NB4 (cell line): ENCODE measurements at places on chromosomes 1 and 21.

DNA sequence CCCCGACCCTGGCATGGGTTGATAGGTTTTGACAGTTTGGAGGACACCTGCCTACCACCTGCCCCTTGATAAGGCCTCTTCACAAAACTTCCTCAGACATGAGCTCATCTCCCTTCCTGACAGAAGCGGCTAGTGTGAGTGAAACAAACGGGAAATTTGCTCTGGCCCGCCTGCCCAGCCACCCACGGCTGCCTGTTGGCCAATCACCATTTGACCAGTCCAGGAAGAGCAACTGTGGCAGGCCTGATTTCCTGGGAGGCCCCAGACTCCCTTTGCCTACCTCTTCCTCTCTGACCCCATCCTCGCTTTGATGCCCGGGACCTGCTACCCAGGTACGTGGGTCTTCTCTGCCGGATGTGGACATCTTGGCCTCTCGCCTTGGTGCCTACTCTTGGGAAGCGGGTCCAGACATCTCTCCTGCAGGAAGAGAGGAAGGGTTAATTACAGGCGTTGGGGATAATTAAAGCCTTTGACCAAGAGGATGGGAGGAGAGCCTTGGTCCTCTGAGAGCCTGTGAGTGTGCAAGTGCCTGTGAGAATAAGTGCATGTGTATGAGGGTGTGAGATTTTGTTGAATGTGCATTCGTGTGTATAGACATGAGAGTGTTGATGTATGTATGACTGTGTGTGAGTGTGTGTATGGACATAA is 1.1 kb upstream of the EPHA2 start:
- DNase-seq = no peak

GRCh38 chr1:31148409-31148808 is 82.9 kb upstream of the PUM1 start:
- DNase-seq = no peak

GRCh38 chr1:235758931-235759330 is 107.8 kb downstream of the LYST start:
- DNase-seq = no peak

- no peak for DNase-seq
These were observed 194.2 kb downstream of the SIPA1L2 start for GRCh38 chr1:232435729-232436128.

DNA sequence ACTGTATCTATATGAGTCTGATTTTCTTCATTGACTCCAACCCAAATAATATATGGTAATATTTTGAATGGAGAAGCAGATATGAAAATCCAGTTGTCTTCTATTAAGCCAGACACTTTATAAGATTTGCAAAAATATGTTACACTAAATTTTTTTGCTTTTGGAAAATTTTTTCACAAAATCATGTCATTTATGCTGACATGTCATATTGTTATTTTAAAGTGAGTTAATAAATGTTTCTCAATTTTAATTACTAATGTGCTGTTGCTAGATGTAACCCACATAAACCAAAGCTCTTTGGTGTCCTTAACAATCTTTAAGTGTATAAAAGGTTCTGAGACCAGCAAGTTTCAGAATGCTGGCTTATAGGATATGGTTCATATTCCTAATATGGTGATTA is 142.5 kb downstream of the HS2ST1 start:
- no peak for DNase-seq

DNA sequence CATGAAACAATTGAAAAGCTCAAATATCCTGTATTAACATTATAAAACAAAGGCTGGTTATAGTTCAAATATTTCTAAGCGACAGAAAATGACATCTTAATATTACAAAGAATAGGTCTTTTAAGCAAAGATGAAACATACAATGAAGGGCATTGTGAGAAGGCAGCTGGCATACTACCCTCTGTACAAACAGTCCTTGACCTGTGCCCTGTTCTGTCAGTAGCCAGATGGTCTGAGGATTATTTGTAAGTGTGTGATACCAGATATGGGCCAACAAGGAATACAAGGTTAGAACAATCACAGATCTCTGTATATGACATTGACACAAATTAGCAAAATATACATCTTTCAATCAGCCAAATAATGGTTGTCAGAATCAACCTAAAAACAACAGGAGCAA is 1350.4 kb downstream of the AMY1C start:
- no peak for DNase-seq

DNA sequence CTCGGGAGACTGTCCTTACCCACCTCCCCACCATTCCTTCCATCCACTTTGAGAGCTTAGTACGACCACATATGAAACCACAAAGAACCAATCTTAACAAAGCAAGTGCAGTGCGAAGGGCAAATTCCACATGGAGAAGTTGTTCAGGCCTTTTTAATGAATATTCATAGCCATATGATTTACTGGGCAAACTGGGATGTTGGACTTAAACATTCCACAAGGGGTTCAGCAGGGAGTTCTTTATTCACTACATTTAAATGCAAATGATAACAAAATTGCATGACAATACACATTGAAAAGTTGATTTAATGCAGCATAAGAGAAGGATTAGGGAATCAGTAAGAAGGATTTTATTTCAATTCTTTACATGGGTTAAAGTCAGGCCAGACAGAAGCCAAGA is 14.7 kb downstream of the NMNAT2 start:
- DNase-seq = no peak

DNA sequence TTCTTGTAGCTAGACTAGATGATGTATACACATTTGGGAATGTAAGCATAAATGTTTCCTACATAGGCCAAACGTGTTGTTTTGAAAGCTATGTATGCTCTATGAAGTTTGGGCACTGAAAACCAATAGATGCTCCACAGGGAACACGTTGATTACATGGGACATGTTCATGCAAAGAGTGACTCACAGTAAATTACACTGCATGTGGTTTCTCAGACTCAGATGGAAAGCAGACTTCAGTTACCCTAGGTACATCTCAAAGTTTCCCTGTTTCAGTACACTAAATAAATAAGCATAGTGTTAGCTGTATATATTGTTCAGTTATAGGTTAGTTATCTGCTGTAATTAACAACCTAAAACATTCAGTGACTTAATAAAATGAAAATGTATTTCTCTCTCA is 301.9 kb upstream of the RUNX1 start:
- no peak for DNase-seq

DNA sequence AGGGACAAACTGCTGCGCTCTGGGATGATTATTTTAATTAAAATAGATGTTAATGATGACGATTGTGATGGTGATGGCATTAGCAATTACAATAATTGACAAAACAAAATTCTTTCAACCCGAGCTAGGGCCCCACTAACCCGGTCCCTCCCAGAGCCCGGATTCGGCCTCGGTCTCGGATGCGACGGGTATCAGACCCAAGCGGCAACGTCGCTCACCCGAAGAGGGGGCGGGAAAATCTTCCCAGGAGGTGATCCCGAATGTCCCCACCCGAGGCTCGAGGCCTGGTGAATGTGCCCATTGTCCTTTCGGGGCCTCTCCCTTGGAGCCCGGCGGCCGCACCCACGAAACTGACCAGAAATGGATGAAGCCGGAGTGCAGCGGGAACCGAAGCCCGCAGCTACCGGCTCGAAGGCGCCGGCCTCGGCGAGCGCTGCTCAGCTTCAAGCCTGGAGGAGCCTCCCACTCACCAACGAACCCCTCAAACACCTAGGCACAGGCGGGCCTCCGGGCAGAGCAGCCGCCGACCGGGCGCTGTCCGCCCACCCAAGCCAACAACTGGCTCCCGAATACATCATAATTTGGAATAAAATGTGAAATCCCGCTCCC is 1.2 kb downstream of the TAL1 start:
- DNase-seq = no peak

- DNase-seq = no peak
These were observed 4.3 kb downstream of the CHRNB2 start for GRCh38 chr1:154571964-154572288.

- peak; percentile 31 for DNase-seq
These were observed 11.9 kb upstream of the NIBAN1 start for GRCh38 chr1:184986250-184986649.

- no peak for DNase-seq
These were observed 56.4 kb downstream of the TRABD2B start for GRCh38 chr1:47940779-47941178.

GRCh38 chr1:180778782-180779398 is 133.8 kb upstream of the KIAA1614 start:
- DNase-seq = no peak

GRCh38 chr1:99217599-99217998 is 46.7 kb upstream of the PLPPR4 start:
- no peak for DNase-seq

DNA sequence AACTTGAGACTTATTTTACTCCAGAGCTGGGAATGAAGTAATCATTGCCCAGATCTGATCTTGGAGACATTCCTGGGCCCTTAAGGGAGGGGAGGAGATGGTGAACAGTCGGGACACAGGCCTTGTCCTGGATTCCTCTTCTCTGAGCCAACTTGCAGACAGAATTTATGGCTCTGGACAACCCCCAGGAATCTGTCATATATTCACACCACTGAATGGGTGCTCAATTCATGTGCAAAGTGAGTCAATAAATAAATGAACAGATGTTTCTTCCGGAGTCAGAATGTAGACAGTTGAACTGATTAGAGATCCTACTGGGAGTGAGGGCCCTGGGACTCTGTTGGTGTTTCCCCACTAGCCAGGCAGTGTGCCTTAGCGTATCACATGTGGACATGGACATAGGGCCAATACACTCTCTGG is 2.6 kb downstream of the TUFT1 start:
- DNase-seq = no peak

DNA sequence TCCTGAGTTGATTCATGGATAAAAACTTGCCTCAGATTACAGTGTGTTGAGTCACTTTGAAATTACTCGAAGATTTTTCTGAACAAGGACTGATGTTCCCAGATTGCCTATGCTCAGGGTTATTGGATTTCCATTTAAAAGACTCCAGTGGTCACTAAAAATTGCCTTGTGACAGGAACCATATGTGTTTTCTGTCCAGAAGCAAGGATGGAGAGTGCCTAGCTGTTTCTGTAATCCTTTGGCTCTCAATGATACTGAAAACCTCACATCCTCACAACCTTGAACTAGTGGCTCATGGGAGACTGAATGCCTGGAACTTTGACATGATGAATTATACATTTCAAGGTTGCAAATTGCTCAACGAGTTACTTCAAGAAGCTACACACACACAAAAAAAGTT is 1271.8 kb downstream of the BRINP3 start:
- no peak for DNase-seq

- DNase-seq = no peak
These were observed 17.1 kb upstream of the FMO4 start for GRCh38 chr1:171296897-171297296.
